ENCODE measurements at places on chromosomes 2 and 18.

GRCh38 chr2:43887176-43887575, 48.4 kb downstream of the ABCG8 start:
- DNase-seq = no peak

- no peak for DNase-seq
These were observed 175.2 kb upstream of the NOL4 start for GRCh38 chr18:34399892-34400291.

DNA sequence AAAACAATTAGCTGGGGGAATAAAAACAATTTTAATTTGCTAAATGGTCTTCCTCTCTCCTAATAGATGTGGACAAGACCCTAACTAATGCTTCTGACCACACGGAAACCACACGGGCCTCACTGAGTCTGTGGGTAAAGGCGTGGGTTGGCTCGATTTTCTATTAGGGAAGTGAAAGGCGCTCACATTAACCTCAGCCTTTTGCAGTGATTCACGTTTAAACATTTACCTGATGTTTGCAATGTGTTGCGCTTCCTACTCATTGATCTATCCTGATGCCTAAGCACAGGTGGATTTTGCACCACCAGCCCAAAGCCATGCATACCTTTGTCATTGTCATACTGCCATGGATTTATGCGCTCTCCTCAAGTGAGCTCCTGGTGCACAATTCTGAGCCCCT, 35.6 kb upstream of the NRP2 start:
- no peak for DNase-seq

DNA sequence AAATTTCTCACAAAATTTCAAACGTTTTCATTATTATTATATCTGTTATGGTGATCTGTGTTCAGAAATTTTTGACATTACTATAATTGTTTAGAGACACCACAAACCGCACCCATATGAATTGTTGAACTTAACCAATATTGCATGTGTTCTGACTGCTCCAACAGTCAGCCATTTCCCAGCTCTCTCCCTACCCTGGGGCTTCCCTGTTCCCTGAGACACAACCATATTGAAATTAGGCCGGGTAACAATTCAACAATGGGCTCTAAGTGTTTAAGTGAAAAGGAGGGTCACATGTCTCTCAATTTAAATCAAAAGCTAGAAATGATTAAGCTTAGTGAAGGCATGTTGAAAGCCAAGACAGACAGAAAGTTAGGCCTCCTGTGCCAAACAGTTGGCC, 424.0 kb downstream of the DSC3 start:
- no peak for DNase-seq

DNA sequence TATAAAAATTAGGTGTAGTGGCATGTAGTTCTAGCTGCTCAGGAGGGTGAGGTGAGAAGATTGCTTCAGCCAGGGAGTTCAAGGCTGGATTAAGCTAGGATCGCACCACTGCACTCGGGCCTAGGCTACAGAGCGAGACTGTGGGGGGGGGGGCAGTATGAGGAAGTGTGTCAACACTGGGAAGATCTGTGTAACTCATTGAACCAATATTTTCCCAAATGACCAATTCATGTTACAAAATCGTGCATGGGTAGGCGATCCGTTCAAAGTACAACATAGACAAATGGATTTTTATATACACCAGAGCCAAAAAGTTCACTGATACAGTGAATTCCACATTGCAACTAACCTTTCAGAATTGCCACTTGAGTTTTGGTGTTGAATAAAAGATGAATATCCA, 8.1 kb downstream of the SMAD4 start:
- DNase-seq = no peak

GRCh38 chr2:199659207-199659606, 191.8 kb downstream of the FTCDNL1 start:
- peak; percentile 80 for DNase-seq

- no peak for DNase-seq
These were observed 114.5 kb upstream of the FN1 start for GRCh38 chr2:215550331-215550730.

DNA sequence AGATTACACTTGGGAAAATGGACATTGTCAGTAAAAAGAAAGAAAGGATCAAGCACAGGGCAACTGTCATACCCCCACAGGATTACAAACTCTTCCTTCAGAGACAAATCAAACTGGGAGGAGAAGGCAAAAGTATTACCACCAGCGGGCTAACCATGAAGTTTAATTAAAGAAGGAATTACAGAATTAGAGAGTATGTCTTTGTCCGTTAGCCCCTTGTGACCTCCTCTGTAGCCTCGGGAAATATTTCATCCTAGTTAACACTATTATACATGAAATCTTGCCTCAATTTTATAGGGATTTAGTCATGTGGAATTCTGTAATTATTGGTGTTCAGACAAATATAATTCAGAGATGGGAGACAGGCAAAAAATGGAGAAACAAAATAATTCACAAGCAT, 60.7 kb downstream of the PAX3 start:
- no peak for DNase-seq

- no peak for DNase-seq
These were observed 246.9 kb upstream of the TANK start for GRCh38 chr2:160913323-160913722.

DNA sequence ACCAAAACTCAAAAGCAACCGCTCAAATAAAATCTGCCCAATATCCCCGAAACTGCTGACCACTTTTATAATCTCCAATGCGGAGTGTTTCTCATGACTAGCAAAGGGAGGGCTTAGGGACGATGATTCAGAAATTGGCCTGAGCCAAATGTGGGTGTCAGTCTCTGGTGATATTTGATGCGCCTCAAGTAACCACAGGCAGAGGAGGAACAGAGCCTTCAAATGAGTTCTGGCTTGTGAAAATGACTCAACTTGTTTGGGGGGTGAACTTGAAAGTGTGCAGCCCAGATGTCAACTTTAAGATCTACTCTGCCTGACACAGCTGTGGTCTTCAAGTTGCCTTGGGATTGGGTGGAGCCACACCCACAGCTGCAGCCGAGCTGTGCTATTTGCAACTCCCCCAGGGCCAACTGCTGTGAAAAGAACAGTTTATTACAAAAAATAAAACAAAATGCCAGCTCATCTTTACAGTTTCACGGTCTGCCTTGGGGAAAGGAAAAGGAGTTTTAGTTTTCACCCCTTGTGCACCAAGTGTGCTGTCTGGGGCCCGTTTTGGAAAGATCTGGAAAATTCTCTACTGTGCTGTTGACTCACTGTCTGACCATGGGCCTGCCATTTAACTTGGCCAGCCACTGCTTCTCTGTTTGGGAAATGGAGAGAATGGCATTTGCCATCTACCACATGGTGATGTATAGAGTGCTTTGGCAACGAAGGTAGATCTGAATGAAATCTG, 222.1 kb downstream of the MTX2 start:
- DNase-seq = no peak

- DNase-seq = no peak
These were observed 132.8 kb downstream of the PIK3C3 start for GRCh38 chr18:42087876-42088275.

DNA sequence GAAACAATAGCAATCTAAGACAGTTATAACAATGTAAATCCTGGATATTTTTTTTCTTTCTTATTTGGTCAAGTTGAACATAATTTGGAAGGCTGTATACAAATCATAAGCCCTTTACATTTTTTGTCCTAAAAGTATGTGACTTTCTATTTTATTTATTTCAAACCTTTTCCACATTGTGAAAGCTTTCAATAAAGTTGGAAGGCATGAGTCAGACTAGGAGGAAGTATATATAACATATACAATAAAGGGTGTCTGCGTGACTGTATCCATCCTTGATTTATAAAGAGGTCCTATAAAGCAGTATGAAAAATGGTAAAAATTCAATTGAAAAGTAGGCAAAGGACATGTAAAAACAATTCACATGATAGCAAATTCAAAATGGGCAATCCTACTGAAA, 44.4 kb downstream of the CRACDL start:
- no peak for DNase-seq

- no peak for DNase-seq
These were observed 158.7 kb upstream of the NCKAP5 start for GRCh38 chr2:133726973-133727372.

- no peak for DNase-seq
These were observed 109.0 kb downstream of the EIPR1 start for GRCh38 chr2:3268705-3269029.

GRCh38 chr18:1663879-1664705, 759.4 kb downstream of the ADCYAP1 start:
- DNase-seq = peak; percentile 69

- peak; percentile 88 for DNase-seq
These were observed 1.9 kb downstream of the SP5 start for GRCh38 chr2:170716851-170717598.

- DNase-seq = no peak
These were observed 63.7 kb downstream of the UXS1 start for GRCh38 chr2:106130251-106130998.

DNA sequence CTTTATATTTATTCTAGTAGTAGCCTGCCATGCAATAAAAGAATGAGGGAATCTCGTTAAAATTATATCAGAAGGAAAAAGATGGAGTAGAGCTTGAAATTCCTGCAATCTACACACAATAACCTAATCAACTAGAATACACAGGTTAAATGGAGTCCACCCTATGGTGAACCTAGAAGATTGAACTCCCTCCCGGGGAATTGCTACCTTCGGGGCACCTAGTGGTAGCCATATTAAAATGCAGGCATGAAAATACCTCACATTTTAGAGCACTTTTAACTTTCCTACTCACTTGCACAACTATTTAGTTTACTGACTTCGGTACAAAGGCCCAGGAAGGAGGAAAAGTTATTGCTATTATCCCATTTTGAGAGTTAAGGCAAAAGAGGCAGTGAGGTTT, 174.5 kb downstream of the SS18 start:
- no peak for DNase-seq

- no peak for DNase-seq
These were observed 254.8 kb downstream of the CYP26B1 start for GRCh38 chr2:71892896-71893295.
